ENCODE measurements at places on chromosomes 4 and X.
A peak's percentile ranks its signal among the peaks of the same experiment; 100 is the strongest.

DNA sequence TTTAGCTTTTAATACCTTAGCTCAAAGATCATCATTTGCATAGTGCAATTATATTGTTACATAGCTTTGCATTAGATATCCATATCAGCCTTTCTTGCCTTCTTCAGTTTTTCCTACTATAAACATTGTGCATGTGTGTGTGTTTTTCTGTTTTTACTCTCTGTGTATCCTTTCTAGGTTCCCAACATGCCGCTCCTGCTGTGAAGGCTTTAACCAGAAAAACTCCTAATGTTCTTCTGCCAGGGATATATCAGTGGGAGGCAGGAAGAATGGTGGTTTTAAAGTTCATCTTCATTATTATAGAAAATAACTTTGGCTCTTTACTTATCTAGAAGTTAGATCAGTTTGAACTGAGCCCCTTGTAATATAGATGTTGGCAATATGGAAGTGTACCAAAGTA is 61.2 kb downstream of the CPE start:
- DNase-seq, result no peak

GRCh38 chrX:154328646-154329045 is 33.1 kb downstream of the TKTL1 start:
- no peak for DNase-seq

GRCh38 chr4:147975325-147975724 is 243.4 kb downstream of the ARHGAP10 start:
- DNase-seq, result no peak

DNA sequence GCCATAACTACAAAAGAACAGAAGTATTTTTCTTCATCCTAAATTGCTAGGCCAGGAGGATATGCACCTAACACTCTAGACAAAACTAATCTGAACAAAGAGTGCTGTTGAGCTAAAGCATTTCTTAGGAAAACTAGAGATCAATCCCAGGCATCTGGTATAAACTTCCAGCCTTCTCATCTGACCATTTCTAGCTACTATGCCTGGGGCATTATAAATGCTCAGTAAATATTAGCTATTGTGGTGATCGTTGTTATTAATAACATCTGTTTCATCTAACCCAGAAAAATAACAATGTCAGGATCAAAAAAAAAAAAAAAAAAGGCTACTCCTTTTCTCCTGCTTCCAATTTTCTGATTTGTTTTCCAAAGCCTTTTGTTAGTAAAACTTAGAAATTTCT is 7.7 kb upstream of the SLC10A6 start:
- no peak for DNase-seq

GRCh38 chr4:130172156-130172555 is 1076.2 kb downstream of the C4orf33 start:
- DNase-seq, result no peak

GRCh38 chrX:108696690-108697089 is 39.7 kb downstream of the IRS4 start:
- no peak for DNase-seq

DNA sequence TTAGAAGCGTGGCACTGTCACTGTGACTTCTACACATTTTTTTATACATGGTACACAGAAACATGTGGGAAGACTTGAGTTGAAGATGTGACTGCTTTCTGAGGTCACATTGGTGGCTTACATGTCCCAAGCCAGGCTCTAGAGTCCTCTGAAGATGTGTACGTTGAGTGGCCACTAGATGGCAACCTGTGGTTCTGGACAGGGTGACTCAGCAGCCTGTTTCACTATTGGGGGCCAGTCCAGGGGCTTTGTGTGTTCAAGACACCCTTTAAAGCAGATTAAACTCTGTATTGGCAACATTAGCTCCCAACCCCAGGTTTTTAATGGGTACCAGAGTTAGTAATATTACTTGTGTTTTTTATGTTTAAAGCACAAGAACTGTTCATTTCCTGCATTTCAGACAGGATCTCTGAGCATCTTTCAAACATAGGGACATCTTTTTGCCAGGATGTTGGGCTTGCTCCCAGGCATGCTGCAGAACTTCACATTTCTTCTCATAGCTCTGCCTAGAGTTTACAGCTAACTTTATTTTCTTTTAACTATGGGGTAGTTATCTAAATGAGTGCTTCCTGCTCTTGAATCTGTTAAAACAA is 53.0 kb downstream of the DCUN1D4 start:
- no peak for DNase-seq

GRCh38 chrX:107752043-107752442 is 23.5 kb downstream of the TSC22D3 start:
- DNase-seq, result no peak

DNA sequence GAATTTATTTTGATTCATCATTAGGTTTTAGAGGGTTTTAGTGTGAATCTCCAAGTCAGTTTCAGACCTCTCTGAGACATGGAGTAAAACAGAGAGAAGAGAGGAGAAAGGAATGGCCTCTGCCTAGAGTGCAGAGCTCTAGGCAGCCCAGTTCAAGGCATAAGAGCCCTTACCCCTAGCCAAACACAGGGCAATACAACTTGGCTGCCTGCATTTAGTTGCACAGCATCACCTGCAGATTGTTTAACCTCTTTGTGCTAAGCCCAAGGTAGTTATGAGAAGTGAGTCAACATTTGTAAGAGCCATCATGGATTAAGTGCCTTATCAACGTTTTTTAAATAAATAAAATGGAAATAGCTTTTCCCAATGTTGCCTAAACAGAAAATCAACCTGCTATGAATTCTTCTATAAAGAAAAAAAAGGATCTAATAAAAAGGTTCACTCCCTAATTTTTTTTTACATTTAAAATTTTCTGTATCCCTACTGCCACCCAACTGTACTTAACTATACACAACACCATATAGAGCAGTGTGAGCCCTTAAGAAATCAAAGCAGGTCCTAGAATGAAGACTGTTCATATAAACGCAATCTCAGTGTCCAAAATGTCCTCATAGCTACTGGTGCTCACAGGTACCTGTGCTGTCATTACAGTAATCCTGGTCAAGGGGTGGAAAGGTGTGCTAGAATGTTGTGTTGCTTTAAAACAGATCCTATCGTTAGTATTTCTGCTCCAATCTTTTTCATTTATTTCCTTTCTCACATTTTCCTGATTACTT is 36.0 kb downstream of the PF4 start:
- DNase-seq, result no peak

GRCh38 chr4:102687982-102688433 is 72.8 kb downstream of the MANBA start:
- no peak for DNase-seq

DNA sequence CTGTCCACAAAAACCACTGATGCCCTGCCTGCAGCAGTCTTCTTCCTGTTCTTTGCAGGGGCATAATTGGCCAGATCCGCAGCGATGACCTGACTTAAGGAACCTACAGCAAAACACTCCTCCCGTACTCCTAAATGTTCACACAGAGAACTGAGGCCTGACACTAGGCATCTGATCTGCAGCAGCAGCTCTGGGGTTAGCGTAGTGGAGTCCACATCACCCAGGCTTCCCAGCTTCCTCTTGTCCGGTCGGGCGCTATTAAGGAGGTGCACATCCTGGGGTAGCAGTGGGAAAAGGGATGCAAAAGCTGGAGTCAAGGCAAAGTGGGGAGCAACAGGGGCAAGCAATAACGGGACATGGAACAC is 758 bp downstream of the SCFD2 start:
- DNase-seq, result peak; percentile 20

DNA sequence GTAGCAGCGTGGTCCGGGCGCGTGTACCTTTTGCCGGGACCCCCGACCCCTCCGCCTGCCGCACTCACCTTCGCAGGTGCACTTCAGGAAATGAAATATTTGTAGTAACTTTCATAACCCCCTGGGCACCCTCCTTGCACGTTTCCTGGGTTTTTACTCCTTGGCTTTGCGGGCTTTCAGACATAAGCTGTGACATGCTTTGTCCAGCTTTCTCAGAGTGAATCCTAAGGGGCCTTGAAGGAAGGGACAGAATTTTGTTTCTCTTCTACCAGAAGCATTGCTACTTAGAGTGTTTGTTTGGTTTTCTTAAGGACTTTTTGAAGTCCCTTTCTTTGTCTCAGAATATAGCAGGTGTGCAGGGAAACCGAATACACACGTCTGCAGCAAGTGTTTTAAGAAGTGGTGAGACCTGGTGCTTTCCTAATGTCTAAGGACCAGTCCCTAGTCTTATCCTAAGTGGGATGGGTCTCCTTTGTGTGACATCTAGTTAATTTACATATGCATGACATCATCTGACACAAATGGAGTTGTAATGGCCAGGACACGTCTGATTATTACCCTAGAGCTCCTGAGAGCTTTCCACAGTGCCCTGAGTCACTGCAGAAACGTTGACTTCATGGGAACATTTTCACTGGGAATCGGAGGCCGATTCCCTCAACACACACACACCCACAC is 1.3 kb downstream of the FAM149A start:
- no peak for DNase-seq

DNA sequence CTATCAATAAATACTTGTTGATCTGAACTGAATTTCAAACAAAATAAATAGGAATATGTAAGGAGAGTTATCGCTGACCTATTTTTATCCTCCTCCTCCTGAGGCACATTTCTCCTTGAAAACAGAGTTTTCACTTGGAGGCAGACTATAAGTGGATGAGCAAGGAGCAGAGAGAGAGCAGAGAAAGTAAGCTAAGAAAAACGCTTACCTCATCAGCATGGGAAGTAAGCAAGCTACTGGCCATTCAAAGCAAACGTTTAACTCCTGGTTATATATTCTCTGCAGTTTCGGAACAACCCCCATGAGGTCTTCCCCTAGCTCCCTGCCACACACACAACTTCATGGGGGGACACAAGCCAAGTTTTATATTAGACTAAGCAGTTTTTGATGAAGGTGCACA is 13.2 kb downstream of the ZDHHC9 start:
- DNase-seq, result no peak

GRCh38 chr4:185464183-185464582 is 7.3 kb downstream of the CCDC110 start:
- no peak for DNase-seq

- no peak for DNase-seq
Measured at GRCh38 chrX:29242856-29243255, 655.6 kb downstream of the IL1RAPL1 start.

GRCh38 chrX:48043056-48043455 is 28.4 kb downstream of the ZNF630 start:
- DNase-seq, result no peak

- DNase-seq, result no peak
Measured at GRCh38 chr4:141801558-141801957, 165.2 kb downstream of the IL15 start.

DNA sequence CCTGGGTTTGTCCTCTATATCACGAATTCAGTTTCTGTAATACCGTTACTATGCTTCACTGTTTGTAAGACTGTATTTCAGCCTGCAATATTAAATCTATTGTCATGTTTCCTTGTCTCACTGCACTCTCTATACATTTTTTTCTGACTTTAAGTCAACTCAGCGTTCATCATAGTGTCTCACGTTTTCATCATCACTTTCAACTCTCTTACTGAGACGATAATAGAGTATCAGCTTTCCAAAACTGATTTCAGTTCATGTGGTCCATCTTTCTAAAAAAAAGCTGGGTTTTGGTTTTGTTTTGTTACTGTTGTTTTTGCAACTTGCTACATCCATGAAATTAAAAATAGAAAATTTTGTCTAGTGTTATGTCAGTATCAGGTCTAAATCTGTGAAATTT is 147.7 kb downstream of the TMEM47 start:
- no peak for DNase-seq

- no peak for DNase-seq
Measured at GRCh38 chr4:173281406-173282255, 52.5 kb downstream of the HMGB2 start.

DNA sequence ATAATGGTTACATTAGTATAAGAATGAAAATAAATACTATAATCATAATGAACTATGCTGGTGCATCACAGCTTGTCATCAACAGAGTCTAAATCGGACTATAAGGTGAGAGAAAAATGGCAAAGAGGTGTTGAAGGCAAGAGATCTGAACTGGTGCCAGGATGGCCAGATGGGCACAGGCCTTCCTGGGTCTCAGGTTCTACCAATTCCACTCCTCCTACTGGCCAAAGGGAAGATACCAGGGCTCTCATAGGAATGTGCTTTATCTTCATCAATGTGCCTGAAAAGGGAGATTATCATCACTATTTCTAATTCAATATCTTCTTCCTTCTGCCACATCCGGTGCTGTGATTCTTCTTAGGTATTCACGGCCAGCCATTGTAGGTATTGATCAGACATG is 107.6 kb downstream of the GASK1B start:
- DNase-seq, result no peak

DNA sequence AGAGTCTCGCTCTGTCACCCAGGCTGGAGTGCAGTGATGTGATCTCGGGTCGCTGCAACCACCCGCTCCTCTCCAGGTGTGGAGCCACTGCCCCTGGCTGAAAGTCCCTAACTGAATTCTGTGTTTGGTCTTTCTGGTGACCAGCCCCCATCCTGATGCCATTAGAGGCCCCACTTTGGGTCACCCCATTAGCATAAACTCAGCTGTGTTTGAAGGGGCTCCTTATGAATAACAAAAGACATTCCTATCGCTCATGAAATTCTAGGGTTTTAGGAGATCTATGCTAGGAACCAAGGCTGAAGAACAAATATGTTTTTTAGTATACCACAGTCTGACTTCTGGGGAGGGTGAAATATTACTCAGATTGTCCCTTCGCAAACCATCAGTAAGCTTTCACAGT is 652.9 kb downstream of the ADGRL3 start:
- no peak for DNase-seq

- no peak for DNase-seq
Measured at GRCh38 chr4:74623041-74623440, 171.3 kb downstream of the BTC start.

DNA sequence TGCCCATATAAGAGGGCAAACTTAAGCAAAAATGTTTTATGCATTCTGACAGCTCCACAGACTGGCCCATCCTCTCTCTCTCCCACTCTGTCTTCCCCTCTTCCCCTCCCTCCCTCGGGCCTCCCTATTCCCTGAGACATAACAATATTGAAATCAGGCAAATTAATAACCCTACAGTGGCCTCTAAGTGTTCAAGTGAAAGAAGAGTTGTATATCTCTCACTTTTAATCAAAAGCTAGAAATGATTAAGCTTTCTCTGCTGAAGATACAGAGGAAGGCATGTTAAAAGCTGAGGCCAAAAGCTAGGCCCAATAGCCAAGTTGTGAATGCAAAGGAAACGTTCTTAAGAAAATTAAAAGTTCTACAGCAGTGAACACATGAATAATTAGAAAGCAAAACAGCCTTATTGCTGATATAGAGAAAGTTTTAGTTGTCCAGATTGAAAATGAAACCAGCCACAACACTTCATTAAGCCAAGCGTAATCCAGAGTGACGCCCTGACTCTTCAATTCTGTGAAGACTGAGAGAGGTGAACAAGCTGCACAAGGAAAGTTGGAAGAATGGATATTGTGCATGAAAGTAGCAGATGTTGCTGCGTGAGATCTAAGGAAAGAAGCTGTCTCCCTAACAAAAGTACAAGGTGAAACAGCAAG is 54.9 kb downstream of the USO1 start:
- DNase-seq, result no peak

DNA sequence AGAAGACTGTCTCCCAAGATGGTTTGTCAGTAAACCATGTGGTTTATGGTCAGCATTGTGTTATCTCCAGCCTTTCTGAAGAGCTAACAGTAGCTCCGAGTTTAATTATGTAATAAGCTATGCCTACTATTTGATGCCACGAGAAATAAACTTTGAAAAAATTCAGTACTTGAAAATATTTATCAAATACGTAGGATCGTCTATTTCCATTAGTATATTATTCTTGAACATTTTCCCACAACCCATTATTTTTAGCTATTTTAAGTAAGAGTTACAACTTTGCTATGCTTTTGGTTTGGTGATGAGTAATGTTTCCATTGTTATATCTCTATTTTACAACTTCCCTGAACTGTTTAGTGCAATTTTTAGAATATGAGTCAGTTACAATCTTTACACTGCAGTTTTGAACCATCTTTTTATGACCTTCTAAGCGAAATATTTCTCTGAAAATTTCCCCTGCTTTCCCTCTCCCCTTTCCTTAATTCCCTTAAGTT is 44.5 kb upstream of the TRIM2 start:
- no peak for DNase-seq
